Fibroblast of skin of left quadriceps (primary cell): ENCODE measurements at places on chromosomes 2 and 18.

DNA sequence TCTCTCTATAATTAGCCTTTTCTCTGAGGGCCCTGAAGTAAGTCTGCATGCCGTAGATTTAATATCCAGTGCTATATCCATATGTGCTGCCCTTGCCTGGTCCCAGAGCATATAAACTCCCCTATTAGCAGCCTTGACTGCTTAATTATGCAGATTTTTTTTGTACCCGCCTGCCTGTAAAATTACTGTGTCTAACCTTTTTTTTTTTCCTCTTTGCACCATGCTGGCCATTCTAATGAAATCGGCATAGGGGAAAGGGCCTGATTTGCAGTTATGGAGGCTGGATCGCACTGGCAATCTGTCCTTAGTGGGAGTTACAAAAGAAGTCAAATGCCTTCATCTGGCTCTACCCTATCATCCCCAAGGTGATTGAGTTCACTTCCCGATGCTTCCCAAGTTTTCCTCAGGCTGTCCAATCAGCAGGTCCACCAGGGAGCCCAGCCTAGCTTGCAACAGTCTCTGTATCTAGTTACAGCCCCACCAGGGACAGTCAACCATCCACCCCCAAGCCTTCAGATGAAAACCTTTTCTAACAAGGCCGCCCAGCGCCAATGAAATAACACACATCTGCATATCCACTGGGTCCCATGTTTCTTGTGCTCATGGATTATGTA lies 239.0 kb downstream of the ZNF521 start:
- no peak for DNase-seq

GRCh38 chr2:184357033-184357432 lies 241.3 kb upstream of the ZNF804A start:
- no peak for DNase-seq

DNA sequence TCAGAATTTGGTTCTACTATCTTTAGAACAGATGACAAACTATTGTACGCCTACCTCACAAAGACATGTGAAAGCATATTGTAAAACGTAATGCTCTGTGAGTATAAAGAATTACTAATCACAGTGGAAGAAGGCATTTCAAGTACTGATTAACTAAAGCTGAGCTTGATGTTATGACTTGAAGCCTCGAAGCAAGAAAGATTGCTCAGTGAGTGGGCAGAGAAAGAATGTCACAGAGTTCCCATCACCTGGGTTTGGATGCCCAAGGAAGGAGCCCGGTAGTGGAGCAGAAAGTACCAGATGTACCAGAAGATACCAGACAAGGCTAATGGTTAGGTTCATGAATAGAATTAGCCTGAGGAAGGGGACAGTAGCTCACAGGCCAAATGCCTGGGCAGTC lies 39.5 kb upstream of the FAM110C start:
- no peak for DNase-seq

DNA sequence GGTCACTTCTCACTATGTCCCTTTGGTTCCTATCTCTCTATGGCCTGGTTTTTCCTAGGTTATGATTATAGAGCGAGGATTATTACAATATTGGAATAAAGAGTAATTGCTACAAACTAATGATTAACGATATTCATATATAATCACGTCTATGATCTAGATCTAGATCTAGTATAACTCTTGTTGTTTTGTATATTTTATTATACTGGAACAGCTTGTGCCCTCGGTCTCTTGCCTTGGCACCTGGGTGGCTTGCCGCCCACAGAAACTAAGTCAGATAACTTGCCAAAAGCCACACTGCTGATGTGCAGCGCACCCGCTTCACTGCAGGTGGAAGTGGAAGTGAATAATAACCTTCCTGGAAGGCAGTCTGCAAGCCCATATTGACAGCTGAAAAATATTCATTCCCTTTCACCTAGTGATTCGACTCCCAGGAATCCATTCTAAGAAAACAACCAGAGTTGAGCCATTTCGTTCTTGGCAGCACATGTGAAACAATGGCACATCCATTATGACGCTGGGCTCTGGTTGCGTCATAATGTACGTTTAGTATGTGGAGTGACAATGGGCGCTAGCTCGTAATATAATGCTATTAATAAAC lies 725 bp upstream of the ANKRD53 start:
- peak; percentile 53 for DNase-seq

DNA sequence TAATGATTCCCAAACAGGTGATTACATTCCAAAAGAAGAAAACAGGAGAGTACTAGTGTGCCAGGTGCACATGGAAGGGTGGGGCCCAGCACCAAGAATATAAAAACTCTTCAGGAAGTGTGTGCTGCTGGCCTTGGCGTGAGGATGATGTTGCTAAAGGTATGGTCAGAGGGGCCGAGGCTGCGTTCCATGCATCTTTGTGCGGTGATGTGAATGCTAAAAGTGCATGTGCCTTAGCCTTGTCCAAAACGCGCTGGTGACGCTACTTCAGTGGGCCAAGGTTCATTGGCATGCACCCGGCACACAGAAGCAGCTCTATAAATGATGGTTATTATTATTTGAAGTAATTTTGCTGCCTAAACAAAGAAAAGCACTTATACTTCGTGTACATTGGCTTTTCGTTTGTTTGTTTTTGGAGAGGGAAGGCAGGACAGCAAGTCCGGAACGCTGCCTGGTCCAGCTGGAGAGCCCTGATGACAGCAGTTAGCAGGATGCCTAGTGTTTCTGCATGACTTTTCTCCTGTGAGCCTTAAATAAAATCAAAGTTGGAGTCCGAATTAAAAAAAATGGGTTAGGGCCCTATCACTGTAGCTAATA lies 2.9 kb downstream of the ALKAL2 start:
- DNase-seq: no peak

GRCh38 chr18:62280058-62280457 lies 45.1 kb upstream of the TNFRSF11A start:
- DNase-seq: no peak

DNA sequence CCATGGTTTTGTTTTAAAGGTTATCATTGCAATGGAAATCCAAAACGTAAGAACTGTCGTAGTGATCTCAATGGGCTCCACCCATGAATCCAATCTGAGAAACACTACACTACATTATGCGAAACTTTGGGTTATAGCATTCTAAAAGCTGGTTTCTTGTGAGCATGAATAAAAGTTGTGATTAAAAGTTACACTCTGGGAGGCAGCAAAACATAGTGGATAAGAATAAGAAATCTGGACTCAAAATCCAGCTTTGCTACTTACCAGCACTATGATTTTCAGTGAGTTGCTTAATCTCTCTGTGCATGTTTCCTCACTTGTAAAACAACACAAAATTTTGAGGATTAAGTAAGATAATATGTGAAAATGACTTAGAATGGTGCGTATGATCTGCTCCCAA lies 25.7 kb upstream of the THOC1 start:
- DNase-seq: no peak

GRCh38 chr2:15768615-15769014 lies 171.7 kb upstream of the MYCN start:
- no peak for DNase-seq

DNA sequence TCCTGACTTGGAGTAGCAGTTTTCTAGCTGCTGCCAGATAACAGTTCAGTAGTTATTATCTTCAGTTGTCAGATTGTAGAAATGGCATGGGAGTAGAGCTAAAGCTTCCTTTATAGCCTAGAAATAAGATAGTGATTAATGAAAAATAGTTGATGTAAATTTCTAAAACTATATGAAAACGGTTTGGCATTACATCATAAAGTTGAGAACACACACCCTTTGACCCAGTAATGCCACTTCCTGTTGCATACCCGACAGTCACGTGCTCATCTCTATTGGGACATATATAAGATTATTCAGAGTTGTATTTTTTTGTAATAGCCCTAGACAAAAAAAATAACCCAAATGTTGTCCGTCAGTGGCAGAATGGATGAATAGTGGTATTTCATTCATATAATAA lies 39.4 kb upstream of the ASB1 start:
- DNase-seq: no peak

DNA sequence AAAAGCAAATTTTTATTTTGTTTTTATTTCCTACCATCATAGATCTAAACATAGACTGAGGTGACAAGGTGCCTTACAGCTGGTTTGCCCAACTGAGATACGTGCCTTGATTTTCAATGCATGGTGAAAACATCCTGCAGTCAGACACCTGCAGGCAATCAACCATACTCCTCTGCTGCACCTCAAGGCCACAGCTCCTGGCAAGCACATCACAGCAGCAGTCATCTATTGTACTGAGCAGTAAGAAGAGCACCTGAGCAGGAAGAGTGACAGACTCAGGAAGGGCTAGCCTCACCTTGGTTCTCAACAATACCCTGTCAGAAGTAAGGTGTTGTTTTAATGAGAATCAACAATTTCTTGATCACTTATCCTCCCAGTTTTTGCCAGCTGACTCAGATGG lies 1206.8 kb upstream of the NRXN1 start:
- DNase-seq: no peak

DNA sequence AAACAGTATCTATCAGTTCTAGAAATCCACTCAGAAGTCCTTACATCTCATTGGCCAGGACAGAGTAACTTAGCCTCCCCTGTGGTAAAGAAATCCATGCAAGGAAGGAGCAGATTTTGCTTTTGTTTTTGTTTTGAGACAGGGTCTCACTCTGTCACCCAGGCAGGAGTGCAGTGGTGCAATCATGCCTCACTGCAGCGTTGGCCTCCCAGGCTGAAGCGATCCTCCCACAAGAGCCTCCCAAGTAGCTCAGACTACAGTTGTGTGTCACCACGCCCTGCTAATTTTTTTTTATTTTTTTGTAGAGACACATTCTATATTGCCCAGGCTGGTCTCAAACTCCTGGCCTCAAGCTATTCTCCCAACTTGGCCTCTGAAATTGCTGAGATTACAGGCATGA lies 185.1 kb downstream of the NRP2 start:
- no peak for DNase-seq

DNA sequence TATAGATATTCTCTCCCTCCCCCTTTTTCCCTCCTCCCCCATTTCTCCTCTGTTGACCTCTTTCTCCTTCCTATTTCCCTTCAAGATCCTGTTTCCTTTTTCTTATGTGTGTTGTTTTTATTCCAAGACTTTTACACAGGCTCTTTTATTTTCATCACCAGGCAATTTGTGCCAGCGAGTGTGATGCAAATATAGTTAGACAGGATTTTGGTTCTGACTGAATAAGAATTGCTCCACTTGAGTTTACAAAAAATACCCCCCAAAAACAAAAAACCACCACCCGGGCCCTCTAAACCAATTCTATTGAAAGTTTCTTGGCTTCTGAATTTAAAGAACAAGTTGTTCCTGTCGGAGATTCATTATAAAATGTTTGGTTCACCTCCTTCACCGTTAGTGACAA lies 50.9 kb upstream of the MAPK4 start:
- no peak for DNase-seq

DNA sequence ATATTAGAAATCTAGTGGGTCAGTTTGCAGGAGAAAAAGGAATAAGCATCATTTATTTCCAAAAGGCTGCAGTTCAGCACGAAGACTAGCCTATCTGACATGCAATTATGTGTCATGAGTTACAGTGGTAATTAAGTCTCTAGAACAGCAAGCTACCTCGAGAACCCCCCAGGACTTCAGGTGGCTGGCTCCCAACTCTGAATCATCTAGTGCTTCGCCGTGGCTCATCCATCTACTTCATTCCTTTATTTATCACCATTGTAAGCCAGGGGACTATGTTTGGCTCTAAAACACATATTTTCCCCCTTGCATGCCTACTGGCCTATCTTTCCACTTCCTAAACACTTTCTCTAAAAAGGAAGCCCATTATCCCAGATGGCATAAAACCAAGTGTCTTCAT lies 121.6 kb downstream of the TXNL1 start:
- DNase-seq: peak; percentile 79

GRCh38 chr2:174593041-174593440 lies 4.6 kb downstream of the WIPF1 start:
- no peak for DNase-seq

GRCh38 chr2:215917953-215918620 lies 95.3 kb downstream of the MREG start:
- no peak for DNase-seq

DNA sequence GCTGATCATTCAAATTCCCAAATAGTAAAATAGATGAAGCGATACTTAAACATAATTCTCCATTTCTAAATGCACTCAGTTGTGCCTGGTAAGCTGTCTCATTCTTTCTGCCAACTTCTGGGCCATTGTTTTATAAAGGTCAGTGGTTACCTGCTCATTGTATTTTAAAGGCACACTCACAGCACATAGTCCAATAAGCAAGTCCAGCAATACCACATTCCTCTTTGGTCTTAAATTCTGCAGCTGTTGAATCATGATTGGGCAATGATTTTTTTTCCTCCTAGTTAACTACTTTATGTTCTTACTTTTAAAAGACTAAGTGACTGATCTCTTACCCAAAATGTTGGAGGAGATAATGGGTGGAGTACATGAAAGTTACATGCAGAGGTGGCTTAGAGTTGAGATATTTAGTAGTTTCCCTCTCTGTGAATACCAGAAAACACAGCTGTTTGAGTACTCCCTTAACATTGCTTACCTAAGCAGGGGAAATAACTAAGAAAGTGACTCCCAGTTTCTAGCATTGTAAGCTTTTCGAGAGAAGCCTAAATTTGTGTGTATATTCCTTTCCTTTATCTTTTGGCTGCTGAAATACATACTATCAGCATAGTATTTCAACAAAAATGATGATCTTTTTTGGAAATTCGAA lies 220.7 kb downstream of the CAMKMT start:
- no peak for DNase-seq

GRCh38 chr2:45591073-45591472 lies 20.0 kb downstream of the SRBD1 start:
- no peak for DNase-seq

GRCh38 chr2:239199041-239199768 lies 201.6 kb downstream of the HDAC4 start:
- DNase-seq: no peak

- DNase-seq: peak; percentile 56
Observed at GRCh38 chr2:240566203-240567136, 1.8 kb upstream of the RNPEPL1 start.

DNA sequence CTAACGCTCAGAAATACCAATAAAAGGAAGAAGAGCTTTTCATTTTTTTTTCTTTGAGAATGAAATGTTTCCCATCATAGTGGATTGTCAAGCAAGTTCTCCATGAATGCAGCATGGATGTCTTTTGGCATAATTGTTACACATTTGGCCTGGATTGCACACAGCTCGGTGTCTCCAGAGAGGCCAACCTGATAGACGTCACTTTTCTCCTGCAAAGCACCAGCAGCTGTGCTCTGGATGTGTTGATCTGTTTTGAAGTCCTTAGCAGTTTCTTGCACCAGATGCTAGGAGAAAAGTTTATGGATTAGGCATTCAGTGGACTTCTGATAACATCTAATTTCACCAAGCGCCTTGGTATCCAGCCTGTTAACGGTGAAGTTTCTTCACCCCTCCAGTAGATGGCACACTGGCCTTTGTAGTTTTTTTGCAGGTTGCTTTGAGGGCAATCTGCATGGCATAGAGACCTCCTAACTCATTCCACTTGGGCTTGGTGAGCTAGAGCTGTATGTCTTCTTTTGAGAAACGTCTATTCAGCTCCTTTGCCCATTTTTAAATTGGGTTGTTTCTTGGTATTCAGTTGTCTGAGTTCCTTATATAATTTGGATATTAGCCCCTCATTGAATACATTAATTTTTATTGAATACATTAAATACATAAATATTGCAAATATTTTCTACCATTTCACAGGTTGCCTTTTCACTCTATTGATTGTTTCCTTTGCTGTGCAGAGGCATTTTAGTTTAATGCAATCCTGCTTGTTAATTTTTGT lies 59.7 kb downstream of the PTH2R start:
- DNase-seq: peak; percentile 1

- no peak for DNase-seq
Observed at GRCh38 chr18:48543228-48543627, 4.4 kb downstream of the CTIF start.

GRCh38 chr2:127157651-127158485 lies 50.9 kb upstream of the BIN1 start:
- no peak for DNase-seq
